CD8-positive, alpha-beta memory T cell (primary cell): ENCODE measurements at places on chromosomes 1 and 21.

DNA sequence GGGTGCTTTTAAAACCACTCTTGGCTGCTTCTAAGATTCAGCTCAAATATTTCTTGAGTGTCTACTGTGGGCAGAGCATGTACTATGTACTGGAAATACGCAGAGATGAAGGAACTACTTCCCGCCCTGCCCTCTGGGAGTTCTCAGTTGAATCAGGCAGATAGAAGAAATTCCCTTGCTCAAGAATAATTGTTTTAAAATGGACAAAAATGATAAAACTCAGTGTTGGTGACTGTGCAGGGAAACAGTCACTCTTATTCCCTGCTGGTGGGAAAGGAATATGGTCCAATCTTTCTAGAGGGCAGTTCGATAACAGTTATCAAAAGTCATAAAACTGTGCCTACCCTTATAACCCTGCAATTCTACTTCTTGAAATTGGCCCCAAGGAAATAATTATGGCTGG is 16.9 kb upstream of the GRHL3 start:
- DNase-seq = no peak

GRCh38 chr1:153431928-153432327 is 15.6 kb downstream of the S100A7A start:
- DNase-seq = no peak

DNA sequence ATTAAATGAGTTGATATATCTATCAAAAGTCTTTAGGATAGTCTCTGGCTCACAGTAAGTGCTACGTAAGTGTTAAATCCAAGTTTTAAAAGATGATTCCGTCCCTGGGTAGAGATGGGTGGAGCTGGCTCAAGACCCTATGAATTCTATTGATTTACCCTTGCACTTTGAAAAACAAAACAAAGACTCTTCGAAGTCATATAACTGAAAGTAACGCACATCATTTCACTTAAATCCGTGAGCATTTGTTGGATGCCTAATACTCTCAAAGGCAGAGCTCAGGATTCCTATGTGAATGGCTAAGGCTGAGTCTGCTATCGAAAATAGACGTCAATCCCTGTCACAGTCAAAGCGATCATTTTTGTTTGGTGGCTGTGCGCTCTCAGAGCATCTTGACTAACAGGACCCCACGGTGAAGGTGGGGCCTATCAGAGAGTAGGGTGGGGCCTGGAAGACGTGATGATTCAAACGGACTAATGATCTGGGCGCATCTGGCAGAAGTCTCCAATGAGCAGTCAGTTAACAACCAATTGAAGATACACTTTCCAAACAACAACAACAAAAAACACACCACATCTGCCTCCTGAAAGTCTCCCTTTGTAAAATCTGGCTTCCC is 1.2 kb upstream of the NUCKS1 start:
- DNase-seq = no peak

DNA sequence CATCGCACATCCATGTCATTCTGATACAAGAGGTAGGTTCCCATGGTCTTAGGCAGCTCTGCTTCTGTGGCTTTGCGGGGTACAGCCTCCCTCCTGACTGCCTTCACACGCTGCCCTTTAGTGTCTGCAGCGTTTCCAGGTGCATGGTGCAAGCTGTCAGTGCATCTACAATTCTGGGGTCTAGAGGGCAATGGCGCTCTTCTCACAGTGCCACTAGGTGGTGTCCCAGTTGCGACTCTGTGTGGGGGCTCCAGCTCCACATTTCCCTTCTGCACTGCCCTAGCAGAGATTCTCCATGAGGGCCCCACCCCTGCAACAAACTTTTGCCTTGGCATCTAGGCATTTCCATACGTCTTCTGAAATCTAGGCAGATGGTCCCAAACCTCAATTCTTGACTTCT is 138.2 kb upstream of the BRINP3 start:
- DNase-seq = no peak

GRCh38 chr1:26373281-26373680 is 731 bp upstream of the ZNF683 start:
- peak; percentile 51 for DNase-seq
